Activated T-cell treated with anti-CD3 and anti-CD28 coated beads, Interleukin-2, amount 50 U/mL, for 1 hour (primary cell): ENCODE measurements at places on chromosomes 11 and 22.

- no peak for DNase-seq
Measured at GRCh38 chr11:88035271-88035670, 140.0 kb downstream of the RAB38 start.

DNA sequence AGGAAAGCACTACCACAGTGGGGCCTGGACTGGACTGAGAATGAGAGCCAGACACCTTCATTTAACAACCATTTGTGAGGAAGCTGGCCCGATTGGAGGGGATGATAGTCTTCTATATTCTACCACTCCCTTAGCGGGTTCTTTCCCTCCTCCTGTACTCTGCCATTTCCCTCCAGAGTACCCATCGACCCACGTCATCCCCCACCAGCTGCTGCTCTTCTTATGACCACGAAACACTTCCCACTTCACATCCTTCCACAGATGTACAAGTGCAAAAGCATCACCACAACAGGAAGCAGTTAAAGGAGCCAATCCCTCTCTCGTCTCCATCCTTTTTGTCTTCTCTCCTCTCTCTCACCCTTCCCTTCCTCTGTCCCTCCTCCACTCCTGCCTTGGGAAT lies 18.0 kb upstream of the UBASH3B start:
- DNase-seq, result no peak

GRCh38 chr22:33747576-33748180 lies 172.6 kb downstream of the LARGE1 start:
- no peak for DNase-seq

DNA sequence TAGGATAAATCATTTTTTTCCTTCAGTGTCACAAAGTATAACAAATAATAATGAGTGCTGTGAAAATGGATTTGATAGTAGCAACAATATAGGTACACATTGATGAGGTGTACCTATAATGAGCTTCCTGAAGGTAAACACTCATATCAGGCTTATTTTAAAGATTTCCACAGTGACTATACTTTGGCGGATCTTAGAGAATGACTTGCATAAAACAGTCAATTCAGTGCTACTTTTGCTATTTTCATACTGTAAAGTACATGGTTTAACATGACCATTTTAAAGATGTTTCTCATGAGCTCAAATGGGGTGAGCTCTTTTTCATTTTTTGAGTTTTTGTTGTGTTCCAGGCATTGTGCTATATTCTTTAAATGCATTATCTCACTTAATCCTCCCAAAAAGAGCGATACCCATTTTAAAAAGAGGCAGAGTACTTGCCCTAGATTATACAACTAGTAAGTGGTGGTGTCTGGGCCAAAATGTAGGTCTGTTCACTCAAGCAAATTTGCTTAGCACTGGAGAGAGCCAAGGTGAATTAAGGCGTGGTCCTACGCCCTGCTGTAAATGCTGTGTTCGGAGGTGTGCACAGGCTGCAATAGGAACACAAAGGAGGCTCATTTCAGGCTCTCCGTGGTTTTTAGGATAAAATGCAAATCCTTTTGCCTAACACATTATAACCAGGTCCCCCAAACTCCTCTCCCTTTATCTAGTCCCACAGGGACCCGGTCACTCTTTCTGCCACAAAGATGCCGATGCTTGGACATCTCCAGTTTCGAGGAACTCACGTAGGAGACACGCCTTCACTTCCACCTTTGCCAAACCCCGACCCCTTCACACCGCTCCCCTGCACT lies 617 bp upstream of the ALKBH3 start:
- no peak for DNase-seq

DNA sequence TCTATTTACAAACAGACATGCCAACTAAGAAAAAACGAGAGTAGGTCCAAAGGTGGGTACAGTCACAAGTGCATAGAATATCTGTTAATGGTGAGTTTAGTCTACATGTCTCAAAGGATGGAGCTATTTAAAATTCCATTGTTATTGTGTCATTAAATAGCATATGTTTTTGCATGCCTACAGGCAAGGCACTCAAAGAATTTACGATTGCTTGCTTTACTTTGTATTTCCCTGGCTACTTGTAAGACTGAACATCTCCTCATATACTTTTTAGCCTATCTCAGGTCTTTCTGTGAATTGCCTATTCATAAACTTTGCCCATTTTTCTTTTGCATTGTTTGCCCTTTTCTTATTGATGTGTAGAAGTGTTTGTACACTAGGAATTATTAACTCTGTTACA lies 39.7 kb downstream of the DEUP1 start:
- DNase-seq, result no peak

DNA sequence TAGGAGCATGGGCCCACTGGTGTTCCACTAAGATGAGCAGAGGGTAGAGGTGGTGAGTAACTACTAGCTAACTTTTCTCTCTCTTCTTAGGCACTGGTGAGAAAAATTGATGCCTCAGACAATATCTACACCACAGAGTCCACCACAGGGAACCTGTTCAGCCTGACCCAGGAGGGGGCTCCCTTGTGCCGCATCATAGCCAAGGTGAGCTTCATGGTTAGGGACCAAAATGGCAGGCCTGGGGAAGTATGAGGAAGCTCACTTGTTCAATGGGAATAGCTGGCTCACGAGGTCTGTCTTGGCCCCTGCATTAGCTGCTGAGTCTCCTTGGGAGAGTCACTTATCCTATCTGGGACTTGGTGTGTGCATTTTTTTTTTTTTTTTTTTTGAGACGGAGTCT lies 75.9 kb downstream of the INSC start:
- no peak for DNase-seq

GRCh38 chr22:49140911-49141665 lies 686.6 kb downstream of the BRD1 start:
- no peak for DNase-seq

- DNase-seq, result peak; percentile 10
Measured at GRCh38 chr11:69377029-69377952, 83.3 kb downstream of the MYEOV start.

GRCh38 chr11:65499713-65500386 lies 1.0 kb downstream of the MALAT1 start:
- DNase-seq, result no peak

DNA sequence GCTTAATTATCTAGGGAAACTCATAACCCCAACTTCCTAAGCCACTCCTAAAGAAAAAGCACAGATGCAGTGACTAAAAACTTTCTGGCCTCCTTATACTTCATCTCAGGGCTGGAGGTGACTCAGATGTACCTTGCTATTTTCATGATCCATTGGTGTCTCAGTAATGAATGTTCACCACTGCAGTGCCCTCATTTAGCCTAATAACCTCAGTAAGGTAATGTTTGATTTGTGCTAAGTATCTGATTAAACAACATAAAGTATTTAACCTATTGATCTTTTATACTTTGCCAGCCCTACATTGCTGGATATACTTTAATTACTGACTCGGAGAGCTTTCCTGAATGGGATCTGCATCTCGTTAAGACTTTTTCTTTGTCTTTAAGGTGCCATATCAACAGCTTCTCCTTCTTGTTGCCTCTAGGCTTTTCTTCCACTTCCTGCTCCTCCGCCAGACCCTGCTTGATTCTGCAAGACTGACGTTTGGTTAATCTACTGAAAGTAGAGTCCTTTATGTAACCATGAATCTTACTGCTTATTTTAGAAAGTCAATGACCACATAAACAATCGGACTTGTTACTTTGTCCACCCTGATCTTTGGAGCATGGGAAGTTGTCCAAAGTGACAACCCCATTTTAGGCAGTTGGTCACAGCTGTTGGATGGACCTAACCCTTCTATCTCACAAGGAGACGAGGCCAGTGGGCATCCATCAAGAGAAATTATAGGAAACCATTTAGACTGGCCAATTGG lies 303.0 kb downstream of the ST3GAL4 start:
- no peak for DNase-seq

GRCh38 chr11:122734848-122735496 lies 79.5 kb downstream of the UBASH3B start:
- DNase-seq, result no peak

- DNase-seq, result no peak
Measured at GRCh38 chr11:65435981-65436411, 13.4 kb downstream of the NEAT1 start.

- no peak for DNase-seq
Measured at GRCh38 chr11:10809373-10810160, 841 bp upstream of the EIF4G2 start.

DNA sequence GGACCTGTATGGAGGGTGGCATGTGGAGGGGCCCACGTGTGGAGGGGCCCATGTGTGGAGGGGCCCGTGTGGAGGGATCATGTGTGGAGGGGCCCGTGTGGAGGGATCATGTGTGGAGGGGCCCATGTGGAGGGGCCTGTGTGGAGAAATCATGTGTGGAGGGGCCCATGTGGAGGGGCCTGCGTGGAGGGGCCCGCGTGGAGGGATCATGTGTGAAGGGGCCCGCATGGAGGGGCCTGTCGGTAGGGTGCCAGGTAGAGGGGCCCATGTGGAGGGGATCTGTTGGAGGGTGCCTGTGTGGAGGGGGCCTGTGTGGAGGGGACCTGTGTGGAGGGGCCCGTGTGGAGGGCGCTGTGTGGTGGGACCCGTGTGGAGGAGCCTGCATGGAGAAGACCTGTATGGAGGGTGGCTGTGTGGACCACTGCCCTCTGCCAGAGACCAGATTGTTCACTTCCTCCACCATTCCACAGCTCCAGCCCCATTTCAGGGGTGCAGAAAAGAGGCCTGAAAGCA lies 47.0 kb downstream of the IGLL5 start:
- DNase-seq, result no peak

DNA sequence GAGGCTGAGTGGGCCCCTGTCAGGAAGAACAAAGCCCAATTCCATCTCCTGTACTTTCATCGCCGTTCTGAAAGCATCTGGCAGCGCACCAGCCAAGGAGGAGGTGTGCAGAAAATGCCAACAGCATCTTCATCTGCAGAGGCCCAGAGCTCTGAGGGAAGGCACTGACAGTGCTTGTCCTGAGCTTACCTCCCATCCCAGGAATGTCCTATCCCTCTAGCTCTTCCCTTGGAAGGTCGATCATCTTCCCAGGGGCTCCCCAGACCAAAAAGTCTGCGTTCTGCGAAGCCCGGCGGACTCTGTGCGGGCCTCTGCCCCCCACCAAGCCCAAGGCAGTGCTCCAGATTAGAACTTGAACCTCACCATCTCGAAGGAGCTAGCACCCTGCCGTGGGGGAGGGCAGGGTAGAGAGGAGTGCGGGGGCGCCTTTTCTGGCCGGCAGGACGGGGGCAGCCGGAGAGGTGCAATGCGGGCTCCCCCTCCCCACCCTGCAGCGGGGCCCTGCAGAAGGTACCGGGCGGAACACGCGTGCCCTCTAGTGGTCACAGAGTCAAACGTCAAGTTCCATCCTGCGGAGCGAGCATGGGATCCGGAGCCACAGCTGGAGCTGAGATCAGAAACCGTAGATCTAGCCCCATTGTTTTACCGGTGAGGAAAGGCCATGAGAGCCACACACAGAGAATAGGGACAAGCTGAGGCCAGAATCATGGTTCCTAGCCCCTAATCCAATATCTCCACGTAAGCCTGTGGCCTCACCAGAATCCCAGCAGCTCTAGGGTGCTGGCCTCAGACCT lies 5.0 kb downstream of the SCN2B start:
- peak; percentile 74 for DNase-seq

DNA sequence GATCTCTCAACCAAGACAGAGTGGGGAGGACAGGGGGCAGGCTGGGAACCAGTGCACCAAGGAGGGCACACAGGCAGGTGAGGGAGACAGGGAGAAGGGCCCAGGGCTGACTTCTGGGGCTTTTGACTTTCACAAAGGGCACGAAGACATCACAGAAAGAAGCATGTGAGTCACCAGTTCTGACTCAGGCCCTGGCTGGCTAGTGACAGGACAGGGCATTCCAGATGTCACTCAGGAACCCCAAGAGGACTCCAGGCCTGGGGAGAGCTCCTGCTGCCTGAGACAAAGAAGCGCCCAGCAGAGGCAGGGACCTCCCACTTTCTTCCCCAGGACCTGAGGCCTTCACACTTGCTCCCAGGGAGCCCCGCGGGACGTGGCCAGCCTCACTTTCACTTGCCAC lies 497.2 kb downstream of the BUD13 start:
- no peak for DNase-seq

DNA sequence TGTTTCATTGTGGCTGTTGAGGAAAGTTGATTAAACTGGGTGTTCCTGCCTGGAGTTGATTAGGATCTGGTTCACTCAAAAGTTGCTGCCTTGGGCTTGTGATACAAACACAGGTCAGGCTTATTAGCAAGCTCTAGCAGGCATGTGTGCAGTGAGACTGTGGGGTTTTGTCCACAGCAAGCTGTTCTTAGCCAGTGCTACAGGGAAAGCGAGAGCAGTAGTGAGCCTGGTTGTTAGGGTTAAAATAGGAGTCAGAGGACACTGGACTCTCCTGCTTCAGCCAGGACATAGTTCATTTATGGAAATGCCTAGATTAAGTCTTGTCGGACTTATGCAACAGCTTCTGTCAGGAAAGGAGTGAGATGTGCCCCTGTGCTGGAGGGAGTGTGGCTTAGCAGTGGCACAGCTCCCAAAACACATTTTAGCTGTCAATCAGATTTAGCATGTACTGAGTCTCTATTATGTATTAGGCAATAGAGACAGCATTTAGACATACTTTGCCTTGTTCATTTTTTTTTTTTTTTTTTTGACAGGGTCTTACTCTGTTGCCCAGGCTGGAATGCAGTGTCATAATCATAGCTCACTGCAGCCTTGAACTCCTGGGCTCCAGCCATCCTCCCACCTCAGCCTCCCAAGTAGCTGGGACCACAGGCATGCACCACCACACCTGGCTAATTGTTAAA lies 8.7 kb downstream of the SNRPD3 start:
- DNase-seq, result no peak

DNA sequence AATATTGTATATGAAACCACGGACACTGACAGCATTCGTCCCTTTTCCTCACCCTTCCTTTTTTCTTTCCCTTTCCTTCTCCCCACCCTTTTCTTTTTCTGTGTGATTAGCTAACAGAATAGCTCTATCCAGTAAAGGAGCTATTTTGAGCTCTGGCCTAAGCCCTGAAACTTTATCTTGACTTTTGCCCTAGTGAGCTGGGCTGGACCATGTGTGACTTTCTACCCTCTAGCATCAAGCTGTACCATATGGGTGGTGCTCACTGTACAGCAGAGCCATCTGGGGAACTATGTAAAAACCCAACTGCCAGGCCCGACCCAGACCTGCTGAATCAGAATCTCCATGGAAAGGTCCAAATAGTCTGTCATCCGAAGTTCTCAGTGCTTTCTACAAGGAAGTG lies 21.9 kb upstream of the PANX1 start:
- no peak for DNase-seq
